Ascending aorta (tissue), 2 donors: ENCODE measurements at places on chromosomes 4 and X.

DNA sequence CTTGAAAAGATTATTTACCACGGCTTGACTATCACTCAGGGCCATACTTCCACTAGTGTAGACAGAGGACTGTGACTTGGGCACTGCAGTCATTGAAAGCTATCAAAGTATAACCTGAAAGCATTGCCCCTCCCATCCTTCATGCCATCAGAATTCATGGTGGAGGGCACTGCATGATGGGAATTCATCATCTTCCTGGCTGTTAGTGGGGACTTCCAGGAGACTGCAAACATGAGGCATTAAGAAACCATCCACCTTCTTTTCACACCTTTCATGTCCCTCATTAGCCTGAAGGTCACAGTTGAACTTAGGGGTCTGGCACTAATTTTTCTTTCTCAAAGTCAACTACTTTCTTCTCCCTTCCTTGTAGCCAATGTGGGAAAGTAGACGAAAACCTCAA lies 25.8 kb downstream of the VSIG4 start:
- H3K27me3 ChIP-seq = no peaks in the 10 kb centered on the region
- no peak overlapping the region for H3K4me3 ChIP-seq
- no peak overlapping the region for H3K27ac ChIP-seq
- H3K4me1 ChIP-seq = no peaks in the 10 kb centered on the region
- DNase-seq = no peak

DNA sequence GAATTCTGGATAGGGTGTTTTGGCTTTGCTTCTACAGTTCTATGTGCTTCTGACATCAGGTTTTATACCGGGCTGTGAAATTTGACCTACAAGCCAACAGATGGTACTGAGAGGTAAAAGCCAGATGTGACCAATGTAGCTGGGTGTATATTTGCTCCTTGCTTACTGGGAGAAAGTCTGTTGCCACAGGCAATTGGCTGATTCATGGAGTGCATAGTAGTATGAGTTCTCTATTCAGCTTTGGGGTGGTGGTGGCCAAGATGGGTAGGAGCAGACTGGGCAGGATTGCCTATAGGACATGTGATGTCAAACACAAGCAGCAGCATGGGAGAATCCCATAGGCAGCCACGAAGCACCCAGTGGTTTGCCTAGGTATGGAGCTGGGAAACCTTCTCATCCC lies 1827.0 kb downstream of the C4orf33 start:
- H3K4me3 ChIP-seq = no peak overlapping the region
- H3K4me1 ChIP-seq = no peaks in the 10 kb centered on the region

DNA sequence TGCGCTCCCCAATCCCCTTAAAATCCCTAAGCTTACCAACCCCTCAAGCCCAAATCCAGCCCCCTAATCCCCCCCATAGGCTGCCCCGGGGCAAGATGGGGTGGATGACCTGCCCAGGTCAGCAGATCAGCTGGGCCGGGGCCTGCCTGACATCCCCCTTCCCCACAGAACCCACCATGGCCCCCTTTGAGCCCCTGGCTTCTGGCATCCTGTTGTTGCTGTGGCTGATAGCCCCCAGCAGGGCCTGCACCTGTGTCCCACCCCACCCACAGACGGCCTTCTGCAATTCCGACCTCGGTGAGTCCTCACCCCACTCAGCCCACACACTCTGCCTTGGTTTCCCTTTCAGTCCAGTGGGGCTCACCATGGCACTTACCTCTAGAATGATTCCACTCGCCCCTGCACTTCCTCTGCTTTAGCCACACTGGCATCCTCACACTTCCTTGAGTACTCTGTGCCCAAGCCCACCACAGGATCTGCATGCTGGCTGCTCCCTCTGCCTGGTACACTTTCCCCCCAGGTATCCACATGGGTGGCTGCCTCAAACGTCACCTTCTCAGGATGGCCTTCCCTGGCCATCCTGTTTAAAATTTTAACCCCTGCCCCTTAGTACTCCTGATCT lies 1.1 kb downstream of the TIMP1 start:
- no peaks in the 10 kb centered on the region for H3K27me3 ChIP-seq
- H3K36me3 ChIP-seq = peaks cover 5% of the 10 kb centered on the region
- peak overlapping the region; percentile 90 for H3K27ac ChIP-seq
- DNase-seq = no peak
- peak overlapping the region; percentile 60 for H3K4me3 ChIP-seq

- no peak for DNase-seq
- H3K4me3 ChIP-seq = peak overlapping the region; percentile 62
- H3K27me3 ChIP-seq = peaks cover 8% of the 10 kb centered on the region
- H3K27ac ChIP-seq = peak overlapping the region; percentile 67
- no peaks in the 10 kb centered on the region for H3K36me3 ChIP-seq
Measured at GRCh38 chrX:40152173-40152711, 54.5 kb upstream of the BCOR start.

DNA sequence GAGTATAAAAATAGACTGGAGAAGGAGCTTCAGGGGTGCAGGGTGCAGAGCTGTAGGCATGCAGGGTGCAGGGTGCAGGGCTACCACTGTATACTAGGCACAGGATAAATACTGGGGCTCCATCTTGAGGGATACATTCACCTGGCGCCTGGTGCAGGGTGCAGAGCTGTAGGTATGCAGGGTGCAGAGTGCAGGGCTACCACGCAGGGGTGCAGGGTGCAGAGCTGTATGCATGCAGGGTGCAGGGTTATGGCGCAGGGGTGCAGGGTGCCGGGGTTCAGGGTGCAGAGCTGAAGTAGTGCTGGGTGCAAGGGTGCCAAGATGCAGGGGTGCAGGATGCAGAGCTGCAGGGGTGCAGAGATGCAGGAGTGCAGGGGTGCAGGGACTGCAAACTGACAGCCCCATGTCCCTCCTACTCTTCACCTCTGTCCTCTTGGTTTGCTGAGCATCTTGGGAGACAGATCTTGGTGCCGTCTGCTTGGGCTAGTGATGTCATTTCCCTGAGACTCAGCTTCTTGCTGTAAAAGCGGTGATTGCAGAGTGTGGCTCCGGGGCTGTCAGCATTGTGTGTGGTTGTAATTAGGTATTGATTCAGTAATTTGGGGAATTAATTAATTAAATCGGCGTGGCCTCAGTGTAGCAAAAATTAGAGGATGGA lies 91.2 kb downstream of the ADRA2C start:
- no peaks in the 10 kb centered on the region for H3K4me1 ChIP-seq
- H3K27me3 ChIP-seq = no peaks in the 10 kb centered on the region
- DNase-seq = no peak
- no peak overlapping the region for H3K4me3 ChIP-seq
- no peak overlapping the region for H3K27ac ChIP-seq
- H3K36me3 ChIP-seq = no peaks in the 10 kb centered on the region

DNA sequence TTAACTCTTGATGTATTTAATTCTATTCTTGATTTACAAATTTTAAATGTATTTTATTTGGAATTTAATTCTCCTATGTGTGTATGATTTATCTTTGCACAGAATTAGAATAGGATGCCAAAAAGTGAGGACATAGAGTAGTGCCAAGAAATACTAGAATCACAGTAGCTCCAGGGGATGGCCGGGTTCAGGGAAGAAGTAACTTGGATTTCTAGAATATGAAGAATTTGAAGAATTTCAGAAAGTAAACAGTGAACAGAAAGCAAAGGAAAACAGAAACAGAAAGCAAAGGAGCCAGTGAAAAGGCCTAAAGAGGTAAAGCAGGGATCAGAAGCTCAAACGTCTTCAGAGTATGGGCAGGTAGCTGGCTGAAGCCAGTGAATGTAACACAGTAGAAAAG lies 1187.6 kb downstream of the RPA4 start:
- no peaks in the 10 kb centered on the region for H3K27me3 ChIP-seq
- H3K4me3 ChIP-seq = no peak overlapping the region
- H3K27ac ChIP-seq = no peak overlapping the region
- DNase-seq = no peak
- H3K36me3 ChIP-seq = no peaks in the 10 kb centered on the region

DNA sequence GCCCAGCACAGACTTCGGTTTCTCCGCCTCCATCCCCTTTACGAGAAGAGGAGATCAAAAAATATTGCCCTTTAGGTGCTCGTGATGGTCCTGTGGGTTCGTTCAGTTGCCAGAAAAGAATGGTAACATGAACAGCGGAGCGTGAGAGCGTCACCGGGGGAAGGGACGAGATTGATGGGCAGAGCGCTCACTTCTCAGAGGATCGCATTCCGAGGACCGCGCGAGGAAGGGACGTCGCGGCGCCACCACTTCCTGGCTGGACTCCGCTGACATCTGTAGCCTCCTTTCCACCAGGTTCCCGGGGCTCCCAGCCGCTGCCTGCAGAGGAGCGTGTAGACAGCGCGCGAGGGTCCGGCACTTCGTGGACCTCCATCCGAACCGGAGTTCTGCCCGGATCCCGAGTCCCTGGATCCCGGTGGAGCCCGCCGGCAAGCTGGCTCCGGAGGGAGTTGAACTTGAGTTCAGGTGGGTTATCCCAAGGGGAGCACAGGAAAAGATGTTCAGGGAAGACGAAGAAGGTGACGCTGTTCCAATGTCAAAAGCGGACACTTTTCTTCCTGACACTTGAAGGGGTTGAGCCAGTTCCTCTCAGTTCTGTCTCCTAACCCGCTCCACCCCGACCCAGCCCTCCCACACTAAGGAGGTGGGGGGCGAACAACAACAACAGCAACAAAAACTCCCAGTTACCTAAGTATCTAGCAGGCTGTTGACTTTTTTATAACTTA lies 484 bp downstream of the GALNTL6 start:
- no peaks in the 10 kb centered on the region for H3K4me1 ChIP-seq
- H3K4me3 ChIP-seq = peak overlapping the region; percentile 61
- DNase-seq = no peak
- no peaks in the 10 kb centered on the region for H3K27me3 ChIP-seq
- H3K36me3 ChIP-seq = no peaks in the 10 kb centered on the region

GRCh38 chr4:157994863-157995262 lies 178.0 kb downstream of the GASK1B start:
- H3K4me1 ChIP-seq = no peaks in the 10 kb centered on the region
- DNase-seq = no peak
- no peak overlapping the region for H3K27ac ChIP-seq
- H3K36me3 ChIP-seq = no peaks in the 10 kb centered on the region
- no peaks in the 10 kb centered on the region for H3K27me3 ChIP-seq
- no peak overlapping the region for H3K4me3 ChIP-seq

DNA sequence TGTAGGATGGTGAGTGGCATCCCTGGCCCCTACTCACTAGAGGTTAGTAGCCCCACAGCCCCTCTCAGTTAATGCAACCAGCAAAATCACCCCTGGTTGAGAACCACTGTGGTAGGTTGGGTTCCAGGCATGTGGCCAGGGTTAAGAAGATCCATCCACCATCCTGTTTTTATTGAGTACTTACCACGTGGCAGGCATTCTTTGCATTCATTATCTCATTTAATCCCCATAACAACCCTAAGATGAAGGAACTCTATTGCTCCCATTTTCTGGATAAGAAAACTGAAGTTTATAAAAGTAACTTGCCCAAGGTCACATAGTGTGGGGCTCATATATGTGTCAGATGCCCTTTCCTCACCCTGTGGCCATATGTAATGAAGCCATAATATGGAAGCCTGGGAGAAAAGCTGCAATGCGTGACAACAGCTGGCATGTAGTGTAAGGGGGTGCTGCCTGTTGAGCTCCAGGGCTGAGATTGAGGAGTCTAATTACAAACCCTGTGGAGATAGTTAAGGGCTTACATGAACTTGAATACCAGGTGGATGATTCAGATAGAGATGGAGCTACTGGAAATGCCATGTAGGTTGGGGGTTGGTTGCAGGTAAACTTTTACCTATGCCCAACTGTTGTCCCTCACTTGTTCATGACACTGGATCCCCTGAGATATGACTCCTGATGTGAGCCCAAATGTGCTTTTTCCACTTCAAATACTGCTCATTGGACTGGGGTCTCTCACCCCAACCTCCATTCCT lies 100.2 kb upstream of the PGRMC2 start:
- H3K27me3 ChIP-seq = no peaks in the 10 kb centered on the region
- DNase-seq = no peak
- H3K4me1 ChIP-seq = peaks cover 21% of the 10 kb centered on the region
- H3K27ac ChIP-seq = peak overlapping the region; percentile 58
- H3K4me3 ChIP-seq = no peak overlapping the region

DNA sequence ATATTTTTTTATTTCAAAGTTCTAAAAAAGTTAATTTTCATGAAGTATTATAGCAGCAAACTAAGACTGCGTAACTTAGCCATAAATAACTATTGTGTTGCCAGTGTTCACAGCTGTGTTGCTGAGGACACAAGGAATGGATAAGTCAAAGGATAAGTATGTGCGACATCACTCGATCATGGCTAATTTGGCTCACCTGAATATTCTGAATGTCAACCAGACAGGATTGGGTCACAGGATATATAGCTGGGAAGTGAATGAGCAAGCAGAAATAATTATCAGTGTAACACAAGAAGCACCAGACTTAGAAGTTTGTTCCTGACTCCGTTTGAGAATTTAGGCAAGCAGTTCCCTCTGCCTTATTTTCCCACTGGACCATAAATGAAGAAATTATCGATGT lies 33.9 kb downstream of the PRDM8 start:
- no peaks in the 10 kb centered on the region for H3K36me3 ChIP-seq
- no peak overlapping the region for H3K27ac ChIP-seq
- no peaks in the 10 kb centered on the region for H3K4me1 ChIP-seq
- H3K27me3 ChIP-seq = no peaks in the 10 kb centered on the region
- no peak for DNase-seq

- H3K36me3 ChIP-seq = no peaks in the 10 kb centered on the region
- H3K4me3 ChIP-seq = peak within 1 kb of the TSS; percentile 90
- H3K4me1 ChIP-seq = no peaks in the 10 kb centered on the region
- no peaks in the 10 kb centered on the region for H3K27me3 ChIP-seq
- peak; percentile 63 for DNase-seq
Measured at GRCh38 chr4:121696581-121697461, at the start of gene ANXA5. TSS of gene ANXA5 (minus strand) at chr4:121696980. CDS start at chr4:121696589, 391 bp downstream.

- no peaks in the 10 kb centered on the region for H3K4me1 ChIP-seq
Measured at GRCh38 chr4:86247320-86247719, 112.5 kb downstream of the MAPK10 start.
